Aorta (tissue), 5 donors: ENCODE measurements at places on chromosomes 12 and 14. TPM values are rescaled to one million over a fixed set of nuclear protein-coding genes. Genes with fewer than 3 reads are reported as not detected.

DNA sequence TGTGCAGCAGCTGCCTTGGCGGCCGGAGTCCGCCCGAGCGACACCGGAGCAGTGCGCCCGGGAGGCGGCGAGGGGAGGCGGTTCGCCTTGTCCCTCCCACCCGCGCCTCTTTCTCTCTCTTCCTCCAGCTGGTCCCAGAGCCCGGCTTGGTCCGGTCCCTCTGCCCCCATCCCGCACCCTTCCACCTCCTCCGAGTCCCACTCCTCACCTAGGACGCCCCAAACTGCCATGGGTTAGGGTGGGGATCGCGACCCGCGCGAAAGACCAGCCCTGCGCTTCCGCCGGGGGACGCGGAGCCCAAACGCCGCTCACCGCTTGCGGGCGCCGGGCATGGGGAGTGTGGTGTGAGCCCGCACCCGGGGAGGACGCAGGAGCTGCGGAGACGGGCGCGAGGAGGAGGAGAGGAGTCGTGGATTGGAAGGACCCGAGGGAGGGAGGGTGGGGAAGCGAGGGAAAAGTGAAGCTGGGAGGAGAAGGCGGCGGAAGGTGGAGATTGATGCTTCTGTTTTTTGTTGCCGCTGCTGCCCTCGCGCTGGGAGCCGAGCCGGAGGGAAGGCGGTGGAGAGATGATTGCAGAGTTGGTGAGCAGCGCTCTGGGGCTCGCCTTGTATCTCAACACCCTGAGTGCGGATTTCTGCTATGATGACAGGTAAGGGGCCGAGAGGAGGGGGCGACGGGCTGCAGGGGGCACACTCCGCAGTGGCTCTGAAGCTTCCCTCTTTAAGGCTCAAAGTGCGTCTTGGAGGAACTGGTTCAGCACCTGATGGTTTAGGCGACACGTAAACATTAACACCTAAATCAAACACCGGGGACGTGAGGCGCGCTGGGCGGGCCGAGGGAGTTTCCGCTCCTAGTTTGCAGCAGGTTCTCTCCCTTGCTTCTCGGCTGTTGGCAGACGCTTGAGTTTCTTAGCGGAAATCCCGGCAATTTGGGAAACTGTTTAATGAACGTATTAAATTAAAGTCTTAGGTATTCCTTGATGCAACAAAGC lies 610 bp downstream of the TMTC2 start:
- H3K27me3 ChIP-seq = no peaks in the 10 kb centered on the region
- H3K36me3 ChIP-seq = no peaks in the 10 kb centered on the region
- no peak overlapping the region for H3K27ac ChIP-seq
- peak overlapping the region; percentile 82 for H3K4me3 ChIP-seq

GRCh38 chr12:56678852-56679251 lies 9.2 kb downstream of the PTGES3 start:
- H3K4me3 ChIP-seq = no peak overlapping the region
- DNase-seq = no peak
- no peaks in the 10 kb centered on the region for H3K4me1 ChIP-seq
- H3K27ac ChIP-seq = no peak overlapping the region
- H3K36me3 ChIP-seq = no peaks in the 10 kb centered on the region

DNA sequence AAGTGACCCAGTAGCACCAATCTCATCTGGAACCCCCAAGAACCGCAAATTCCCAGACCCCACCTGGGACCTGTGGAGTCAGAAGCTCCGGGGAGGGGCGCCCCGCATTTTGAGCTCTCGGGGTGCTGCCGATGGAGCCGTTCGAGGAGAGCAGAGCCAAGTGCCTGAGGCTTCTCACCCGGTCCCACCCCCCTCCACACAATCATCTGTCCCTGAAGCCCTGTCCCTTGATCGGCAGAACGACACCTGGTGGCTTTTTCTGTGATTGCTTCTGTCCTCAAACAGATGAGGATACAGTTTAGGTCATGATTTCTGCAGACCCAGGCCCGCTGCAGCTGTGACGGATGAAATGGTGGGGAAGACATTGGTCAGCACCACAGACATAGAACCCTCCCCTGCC lies 74.7 kb downstream of the NOC4L start:
- no peak overlapping the region for H3K27ac ChIP-seq
- no peak for DNase-seq
- no peaks in the 10 kb centered on the region for H3K27me3 ChIP-seq

GRCh38 chr12:4331842-4332241 lies 10.8 kb downstream of the TIGAR start:
- DNase-seq = no peak
- no peak overlapping the region for H3K27ac ChIP-seq
- H3K36me3 ChIP-seq = no peaks in the 10 kb centered on the region
- no peak overlapping the region for H3K4me3 ChIP-seq
- H3K27me3 ChIP-seq = no peaks in the 10 kb centered on the region
- no peaks in the 10 kb centered on the region for H3K4me1 ChIP-seq

- H3K4me3 ChIP-seq = no peak overlapping the region
- no peaks in the 10 kb centered on the region for H3K27me3 ChIP-seq
- no peak for DNase-seq
- peaks cover 10% of the 10 kb centered on the region for H3K4me1 ChIP-seq
- H3K36me3 ChIP-seq = no peaks in the 10 kb centered on the region
- H3K27ac ChIP-seq = no peak overlapping the region
Measured at GRCh38 chr12:2291182-2291832, 238.5 kb downstream of the CACNA1C start.

DNA sequence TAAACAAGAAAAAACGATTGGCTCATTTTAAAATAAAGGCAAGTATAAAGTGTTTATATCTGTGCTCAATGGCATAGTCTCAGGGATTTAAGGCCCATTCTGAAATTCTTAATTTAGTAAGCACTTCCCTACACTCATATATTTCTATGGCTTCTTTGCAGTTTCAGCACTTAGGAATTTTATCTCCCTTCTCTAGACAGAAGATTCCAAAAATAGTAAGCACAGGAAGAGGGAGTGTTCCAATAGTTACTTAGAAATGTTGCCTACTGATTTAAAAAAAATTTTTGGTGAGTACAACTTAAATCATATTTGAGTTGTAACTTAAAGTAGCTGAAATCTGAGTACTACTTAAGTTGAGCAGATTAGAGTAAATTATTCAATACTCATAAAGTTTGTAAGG lies 19.8 kb downstream of the INSM2 start:
- H3K36me3 ChIP-seq = no peaks in the 10 kb centered on the region
- no peaks in the 10 kb centered on the region for H3K27me3 ChIP-seq
- no peak overlapping the region for H3K4me3 ChIP-seq
- no peak overlapping the region for H3K27ac ChIP-seq

DNA sequence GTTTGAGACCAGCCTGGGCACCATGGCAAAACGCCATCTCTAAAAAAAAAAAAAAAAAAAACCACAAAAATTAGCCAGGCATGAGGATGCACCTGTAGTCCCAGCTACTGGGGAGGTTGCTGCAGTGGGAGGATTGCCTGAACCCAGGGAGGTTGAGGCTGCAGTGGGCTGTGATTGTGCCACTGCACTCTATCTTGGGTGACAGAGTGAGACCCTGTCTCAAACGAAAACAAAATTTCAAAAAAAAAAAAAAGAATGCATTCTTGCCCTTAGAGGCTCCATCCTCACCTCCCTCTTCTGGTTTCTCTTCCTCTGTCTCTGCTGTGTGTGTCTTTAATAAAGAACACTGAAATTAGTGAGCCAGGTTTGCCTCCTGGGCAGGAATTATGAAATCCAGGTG lies 107.8 kb downstream of the VCPKMT start:
- no peaks in the 10 kb centered on the region for H3K4me1 ChIP-seq
- no peak overlapping the region for H3K4me3 ChIP-seq
- no peak overlapping the region for H3K27ac ChIP-seq
- H3K27me3 ChIP-seq = no peaks in the 10 kb centered on the region
- H3K36me3 ChIP-seq = no peaks in the 10 kb centered on the region
- DNase-seq = no peak

The GSG1 gene
- not detected for total RNA-seq

The GNB3 gene
- 13.7 TPM for total RNA-seq

The TUNAR gene
- total RNA-seq = not detected

DNA sequence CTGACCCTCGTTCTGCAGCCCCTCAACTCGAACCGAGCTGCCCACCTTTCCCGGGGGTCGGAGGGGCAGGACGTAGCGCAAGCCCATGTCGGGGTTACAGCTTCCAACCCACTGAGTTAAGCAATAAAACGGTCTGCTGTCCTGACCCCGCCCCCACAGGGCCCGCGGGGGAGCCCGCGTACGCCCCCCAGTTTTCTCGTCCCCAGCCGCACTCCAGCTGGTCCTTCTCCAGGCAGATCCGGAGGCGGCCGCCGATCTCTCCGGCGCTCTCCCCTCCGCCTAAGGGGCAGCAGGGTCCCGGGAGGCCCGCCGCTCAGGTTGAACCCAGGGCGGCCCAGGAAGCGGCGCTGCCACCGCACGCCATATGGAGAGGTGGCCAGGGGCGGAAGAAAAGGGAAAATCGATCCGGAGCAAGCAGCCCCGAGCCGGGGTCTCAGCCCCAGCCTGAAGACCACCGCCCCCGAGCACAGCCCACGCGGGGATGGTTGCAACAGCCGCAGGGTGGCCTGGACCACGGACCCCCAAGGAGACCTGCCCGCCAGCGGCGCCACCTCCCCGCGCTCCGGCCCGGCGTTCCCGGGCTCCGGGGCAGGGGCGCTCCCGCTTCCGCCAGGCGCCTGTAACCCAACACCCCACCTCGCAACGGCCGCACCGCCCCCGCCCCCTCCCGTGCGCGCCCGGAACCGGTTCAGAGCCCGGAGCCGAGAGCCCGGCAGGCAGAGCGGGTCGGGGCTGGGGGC lies 760 bp downstream of the ACTN1 start:
- peak overlapping the region; percentile 76 for H3K4me3 ChIP-seq
- H3K27ac ChIP-seq = peak overlapping the region; percentile 97
- no peaks in the 10 kb centered on the region for H3K27me3 ChIP-seq
- peaks cover 2% of the 10 kb centered on the region for H3K4me1 ChIP-seq

GRCh38 chr14:72383865-72384264 lies 451.6 kb downstream of the RGS6 start:
- no peaks in the 10 kb centered on the region for H3K4me1 ChIP-seq
- H3K36me3 ChIP-seq = no peaks in the 10 kb centered on the region
- no peaks in the 10 kb centered on the region for H3K27me3 ChIP-seq
- no peak for DNase-seq
- H3K27ac ChIP-seq = no peak overlapping the region

- H3K4me1 ChIP-seq = no peaks in the 10 kb centered on the region
- no peaks in the 10 kb centered on the region for H3K27me3 ChIP-seq
- no peak overlapping the region for H3K4me3 ChIP-seq
Measured at GRCh38 chr12:41224066-41224465, 35.9 kb downstream of the PDZRN4 start.
